ENCODE measurements at places on chromosomes 12 and 14. TPM values are rescaled to one million over a fixed set of nuclear protein-coding genes. Genes with fewer than 3 reads are reported as not detected.

- no peak for ATAC-seq
Measured at GRCh38 chr14:76780875-76781647, 19.8 kb downstream of the VASH1 start.

- ATAC-seq = no peak
Measured at GRCh38 chr12:19430988-19431387, 8.3 kb upstream of the AEBP2 start.

DNA sequence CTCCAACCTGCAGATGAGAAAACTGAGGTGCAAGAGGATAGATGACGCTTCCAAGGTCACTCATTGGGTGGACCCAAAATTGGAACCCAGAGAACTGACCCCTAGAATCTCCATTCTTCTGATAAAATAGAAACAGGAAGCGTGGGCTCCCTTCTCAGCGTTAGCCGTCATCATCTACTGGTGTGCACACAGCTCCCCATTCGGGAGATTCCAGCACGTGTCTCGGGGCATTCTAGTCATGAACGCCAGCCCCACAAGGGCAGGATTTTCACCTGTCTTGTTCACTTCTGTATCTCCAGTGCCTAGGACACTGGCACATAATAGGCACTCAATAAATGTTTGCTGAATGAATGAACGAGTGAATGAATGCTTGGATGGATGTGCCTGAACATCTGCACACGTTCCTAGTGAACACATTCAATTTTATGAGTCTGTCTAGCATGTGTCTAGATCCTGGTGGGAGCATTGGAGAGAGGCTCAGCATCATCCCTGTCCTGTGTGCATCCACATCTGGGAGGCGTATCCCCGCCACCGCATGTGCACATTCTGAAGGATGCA, 30.5 kb downstream of the RASAL1 start:
- ATAC-seq = no peak

- ATAC-seq = no peak
Measured at GRCh38 chr12:115528466-115528865, 749.0 kb downstream of the MED13L start.

GRCh38 chr12:3493043-3493858, 2.2 kb downstream of the PRMT8 start:
- peak; percentile 47 for ATAC-seq

DNA sequence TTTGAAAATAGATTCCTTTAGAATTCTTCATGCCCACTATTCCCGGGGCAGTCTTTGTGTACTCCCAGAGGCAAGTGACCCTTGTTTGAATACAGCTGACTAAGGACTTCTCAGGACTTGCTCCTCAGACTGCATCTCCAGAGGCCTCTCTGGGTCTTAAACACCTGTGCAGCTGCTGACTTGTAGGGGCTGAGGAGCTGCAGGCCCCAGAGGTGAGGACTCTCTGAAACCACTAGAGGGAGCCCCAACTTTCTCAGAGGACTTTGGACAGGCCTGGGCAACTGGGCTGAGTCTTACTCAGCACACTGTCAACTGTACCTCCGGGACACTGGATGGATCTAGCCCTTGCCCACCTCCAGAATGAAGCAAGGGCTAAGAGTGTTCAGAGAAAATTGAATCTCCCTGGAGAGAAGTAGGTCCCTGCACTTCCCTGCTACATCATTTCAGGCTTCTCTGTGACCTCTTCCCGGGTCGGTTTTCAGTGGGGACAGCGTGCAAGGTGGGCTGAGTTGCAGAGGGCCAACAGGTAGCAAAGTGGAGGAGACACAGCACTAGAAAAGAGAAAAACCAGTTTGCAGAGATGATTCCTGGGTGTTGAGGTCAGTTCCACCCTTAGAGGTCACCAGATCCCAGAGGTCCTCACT, 164.6 kb downstream of the TMEM117 start:
- ATAC-seq = peak; percentile 98

DNA sequence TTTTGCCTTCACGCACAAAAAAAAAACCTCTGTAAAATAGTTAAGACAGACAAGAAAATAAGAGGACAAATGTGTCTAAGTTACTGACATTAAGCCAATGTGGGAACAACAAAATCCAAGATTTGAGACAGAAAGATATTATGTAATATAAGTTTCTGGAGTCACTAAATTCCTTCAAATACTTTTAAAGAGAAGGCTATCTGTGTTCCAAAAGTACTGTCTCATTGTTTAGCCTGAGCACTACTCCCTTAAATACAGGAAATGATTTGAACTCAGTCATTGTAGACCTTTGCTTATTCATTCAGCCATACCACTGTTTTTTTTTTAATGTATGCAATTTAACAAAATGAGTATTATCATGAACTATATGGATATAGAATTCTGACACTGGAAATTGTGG, 82.7 kb upstream of the KITLG start:
- ATAC-seq = no peak

DNA sequence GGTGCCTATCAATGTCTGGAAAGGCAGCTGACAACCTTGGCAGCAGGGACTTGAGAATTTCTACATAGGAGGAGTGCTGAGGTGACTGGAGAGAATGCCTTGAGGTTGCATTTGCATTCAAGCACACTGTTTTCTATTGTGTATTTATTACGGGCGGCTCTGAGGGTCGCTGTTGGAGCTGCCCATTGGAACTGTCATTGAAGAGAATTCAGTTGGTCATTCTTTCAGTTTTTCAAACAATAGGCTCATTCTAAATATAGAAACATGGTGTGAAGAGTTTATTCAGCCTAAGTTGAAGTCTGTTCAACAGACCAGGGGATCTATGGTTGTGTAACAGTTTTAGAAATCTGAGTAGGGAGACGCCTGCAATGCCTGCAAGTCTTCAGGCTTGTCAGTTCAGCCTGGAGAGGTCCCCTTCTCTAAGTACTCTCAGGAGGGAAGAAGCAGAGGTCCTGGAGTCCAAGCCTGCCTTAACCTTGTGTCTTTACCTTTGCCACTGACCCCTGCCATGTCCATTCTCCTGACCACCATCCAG, 9.8 kb upstream of the ABHD12B start:
- ATAC-seq = peak; percentile 6

GRCh38 chr14:79643132-79643531, 568.2 kb downstream of the DIO2 start:
- no peak for ATAC-seq

DNA sequence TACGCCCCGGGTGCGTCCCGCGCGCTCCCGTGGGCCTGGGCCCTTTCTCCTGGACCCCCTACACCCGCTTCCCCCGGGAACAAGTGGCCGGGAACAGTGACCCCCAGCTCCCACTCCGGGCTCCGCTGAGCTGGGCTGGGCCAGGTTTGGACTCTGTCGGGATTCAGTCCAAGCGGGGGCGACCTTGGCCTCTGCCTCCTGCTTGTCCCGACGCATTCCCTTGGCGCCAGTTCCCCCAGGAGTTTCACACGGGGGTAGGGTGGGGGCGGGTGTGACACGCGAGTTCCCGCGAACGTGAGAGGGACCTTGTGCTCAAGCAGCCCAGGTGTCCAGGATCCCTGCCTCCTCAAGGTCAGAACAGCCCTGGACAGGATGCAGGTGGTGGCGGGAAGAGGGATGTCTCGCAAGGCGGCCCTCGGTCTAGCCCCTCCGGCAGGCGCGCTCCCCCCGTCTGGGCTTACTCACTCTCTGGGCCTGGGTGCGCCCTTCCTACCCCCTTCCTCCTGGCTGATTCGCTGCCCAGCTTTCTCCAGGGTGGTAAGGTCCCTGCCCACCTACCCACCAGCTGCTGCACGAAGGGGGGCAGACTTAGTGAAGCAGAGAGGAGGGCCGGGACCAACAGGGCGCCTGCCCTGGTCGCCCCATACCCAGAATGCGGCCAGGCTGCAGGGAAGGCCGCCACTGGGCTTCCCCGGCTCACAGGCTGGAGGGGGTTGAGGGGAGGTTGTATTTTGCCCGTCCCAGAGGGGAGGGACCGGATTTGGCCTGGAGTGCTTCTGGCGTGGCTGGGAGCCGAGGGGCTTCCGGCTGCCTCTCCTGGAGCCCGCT, 862 bp downstream of the CRIP2 start:
- no peak for ATAC-seq

- no peak for ATAC-seq
Measured at GRCh38 chr12:11753826-11754225, 104.4 kb downstream of the ETV6 start.

- ATAC-seq = peak; percentile 79
Measured at GRCh38 chr12:98725476-98726247, 80.6 kb downstream of the APAF1 start.

- ATAC-seq = no peak
Measured at GRCh38 chr14:64279704-64280668, 14.2 kb downstream of the ESR2 start.

- ATAC-seq = no peak
Measured at GRCh38 chr12:18068355-18068754, 21.6 kb downstream of the RERGL start.

DNA sequence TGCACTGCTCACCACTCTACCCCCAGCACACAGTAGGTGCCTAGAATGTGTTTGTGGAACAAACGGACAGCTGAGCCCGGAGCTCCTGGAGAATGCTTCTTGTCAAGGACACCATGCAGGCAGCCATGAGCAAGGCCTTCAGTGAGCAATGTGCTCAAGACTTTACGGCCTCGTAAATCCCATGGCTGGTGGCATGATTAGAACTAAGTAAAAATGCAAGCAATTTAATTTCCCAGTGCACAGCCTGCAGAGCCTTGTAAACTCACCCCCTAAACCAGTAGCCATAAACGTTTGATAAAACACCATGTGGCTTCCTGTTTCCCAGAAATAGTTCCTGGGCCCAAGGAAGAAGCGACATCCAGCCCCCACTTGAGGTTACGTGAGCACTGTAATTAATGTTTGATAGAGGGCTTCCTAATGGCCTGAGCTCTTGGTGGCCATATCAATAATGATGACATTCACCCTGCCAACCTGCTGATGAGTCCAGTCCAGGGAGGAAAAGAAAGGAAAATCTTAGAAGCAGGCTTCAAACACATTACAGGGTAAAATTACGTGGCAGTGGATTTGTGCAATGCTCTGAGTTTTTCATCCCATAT, 36.4 kb upstream of the FICD start:
- ATAC-seq = peak; percentile 85

GRCh38 chr12:68224613-68225285, 861 bp downstream of the IL26 start:
- ATAC-seq = no peak

GRCh38 chr12:130064999-130065398, 97.3 kb upstream of the FZD10 start:
- ATAC-seq = no peak

DNA sequence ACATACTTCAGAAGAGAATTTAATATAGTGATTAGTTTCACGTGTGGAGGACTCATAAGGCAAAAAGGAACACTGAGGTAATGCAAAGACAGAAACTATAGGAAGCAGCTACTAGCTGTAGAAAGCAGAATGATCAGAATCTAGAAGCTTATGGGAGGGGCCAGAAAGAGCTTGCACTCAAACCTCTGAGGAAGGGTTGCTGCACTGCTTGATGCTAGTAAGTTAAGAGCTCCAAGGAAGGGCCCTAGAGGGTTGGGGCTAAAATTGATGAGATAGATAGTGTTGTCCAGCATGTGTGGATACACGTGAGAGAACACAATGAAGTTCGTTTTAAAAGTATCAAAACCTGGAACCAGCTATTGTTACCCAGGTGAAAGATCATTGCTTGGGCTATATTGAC, 311.1 kb downstream of the SLC6A15 start:
- no peak for ATAC-seq

The PSMD9 gene
- total RNA-seq = 67.7 TPM

The MGST1 gene
- total RNA-seq = 14.1 TPM

The DHRS2 gene
- total RNA-seq = 15.0 TPM

The VPS33A gene
- 35.7 TPM for total RNA-seq

The WNT5B gene
- total RNA-seq = 7.6 TPM

The OR6C2 gene
- total RNA-seq = not detected

The TSPAN9 gene
- 25.7 TPM for total RNA-seq

The CBLN3 gene
- total RNA-seq = 0.16 TPM

The SRRM4 gene
- 15.6 TPM for total RNA-seq

The SLC38A4 gene
- 33.4 TPM for total RNA-seq

The DAO gene
- 0.37 TPM for total RNA-seq

The CLMN gene
- total RNA-seq = 1.8 TPM

The CMA1 gene
- not detected for total RNA-seq

The MYBPC1 gene
- 0.21 TPM for total RNA-seq

Data from motor neuron (in vitro differentiated cells).